Epithelial cell of proximal tubule (primary cell): ENCODE measurements at places on chromosomes 12 and 14. TPM values are rescaled to one million over a fixed set of nuclear protein-coding genes. Genes with fewer than 3 reads are reported as not detected.
A peak's percentile ranks its signal among the peaks of the same experiment; 100 is the strongest.

DNA sequence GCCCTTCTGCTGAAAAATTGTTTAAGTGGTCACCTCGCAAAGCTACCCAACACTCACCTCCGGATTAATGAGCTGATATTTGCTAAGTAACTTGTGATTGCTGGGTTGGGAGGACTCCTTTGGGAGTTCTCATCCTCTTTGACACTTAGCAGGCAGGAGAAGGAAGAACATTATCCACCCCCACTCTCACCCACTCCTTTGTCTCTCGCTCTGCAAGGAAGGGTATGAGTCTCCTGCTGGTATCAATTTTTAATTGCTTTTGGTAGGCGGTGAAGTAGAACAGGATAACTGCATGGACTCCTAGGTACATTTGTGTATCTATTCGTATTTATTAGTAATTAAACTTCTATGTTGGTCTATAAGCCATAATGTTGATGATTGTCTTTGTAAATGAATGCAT lies 6.9 kb upstream of the ABHD12B start:
- no peak for DNase-seq

GRCh38 chr12:127381043-127381668 lies 885.8 kb upstream of the TMEM132C start:
- DNase-seq, result no peak

- no peak for DNase-seq
These were observed 27.1 kb downstream of the TXNRD1 start for GRCh38 chr12:104242546-104243206.

Gene DPY19L2
- total RNA-seq, result 5.6 and 6.9 TPM in 2 replicates

- DNase-seq, result no peak
These were observed 66.5 kb downstream of the TNFAIP2 start for GRCh38 chr14:103189481-103190470.

DNA sequence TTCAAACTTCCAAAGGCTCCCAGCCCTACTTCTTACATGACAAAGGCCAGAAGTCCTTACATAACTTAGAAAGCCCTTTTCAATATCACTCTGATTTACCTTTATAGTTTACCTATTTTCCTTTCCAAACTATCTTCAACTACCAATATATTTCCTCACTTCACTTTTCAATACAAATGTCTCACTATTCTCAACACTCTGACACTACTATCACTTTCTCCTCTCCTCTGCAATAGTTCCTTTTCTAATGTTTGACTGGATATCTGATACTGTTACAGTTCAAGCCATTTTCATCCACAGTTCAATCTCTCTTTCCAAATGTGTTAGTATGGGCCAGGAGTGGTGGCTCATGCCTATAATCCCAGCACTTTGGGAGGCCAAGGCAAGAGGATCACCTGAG lies 3.3 kb downstream of the SARNP start:
- no peak for DNase-seq

Gene LRCOL1
- not detected in 2 replicates for total RNA-seq

- no peak for DNase-seq
These were observed 166.7 kb upstream of the SYT1 start for GRCh38 chr12:78697817-78698415.

DNA sequence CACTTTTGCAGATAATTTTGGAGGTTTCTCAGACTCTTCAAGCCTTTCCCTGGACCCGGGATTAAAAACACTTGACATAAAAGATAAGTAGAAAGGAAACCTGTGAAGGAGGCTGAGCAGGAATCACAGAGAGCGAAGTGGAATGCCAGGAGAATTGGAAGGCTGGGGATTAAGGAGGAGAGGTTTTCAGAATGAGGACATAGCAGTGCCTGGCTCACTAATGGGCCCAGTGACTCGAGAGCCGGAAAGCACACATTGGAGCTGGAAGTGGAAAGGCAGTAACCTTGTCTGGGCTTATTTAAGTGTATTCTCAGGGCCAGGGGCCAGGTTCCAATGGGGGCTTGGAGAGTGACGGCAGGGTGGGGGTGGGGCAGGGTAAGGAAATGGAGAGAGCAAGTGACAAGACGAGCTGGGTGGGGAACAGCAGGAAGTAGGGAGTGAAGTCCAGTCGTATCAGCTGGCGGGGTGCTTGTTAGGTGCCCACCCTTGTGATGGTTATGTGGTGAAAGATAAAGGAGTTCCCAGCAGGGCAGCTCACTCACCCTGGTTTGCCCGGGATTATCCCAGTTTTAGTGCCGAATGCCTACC lies 13.1 kb downstream of the EVL start:
- DNase-seq, result no peak

Gene STAC3
- not detected in 2 replicates for total RNA-seq

GRCh38 chr12:56529656-56530055 lies 8.0 kb downstream of the RBMS2 start:
- no peak for DNase-seq

- peak; percentile 56 for DNase-seq
These were observed 60.7 kb downstream of the POLR3B start for GRCh38 chr12:106417926-106418910.

Gene PTPN21
- total RNA-seq, result 5.9 and 8.2 TPM in 2 replicates

Gene FLVCR2
- total RNA-seq, result 0.07 and 0.75 TPM in 2 replicates

Gene MYF6
- 0.14 TPM in 1 of 2 replicates, not detected in the other for total RNA-seq

GRCh38 chr12:131990066-131990979 lies 40.6 kb downstream of the EP400 start:
- no peak for DNase-seq

DNA sequence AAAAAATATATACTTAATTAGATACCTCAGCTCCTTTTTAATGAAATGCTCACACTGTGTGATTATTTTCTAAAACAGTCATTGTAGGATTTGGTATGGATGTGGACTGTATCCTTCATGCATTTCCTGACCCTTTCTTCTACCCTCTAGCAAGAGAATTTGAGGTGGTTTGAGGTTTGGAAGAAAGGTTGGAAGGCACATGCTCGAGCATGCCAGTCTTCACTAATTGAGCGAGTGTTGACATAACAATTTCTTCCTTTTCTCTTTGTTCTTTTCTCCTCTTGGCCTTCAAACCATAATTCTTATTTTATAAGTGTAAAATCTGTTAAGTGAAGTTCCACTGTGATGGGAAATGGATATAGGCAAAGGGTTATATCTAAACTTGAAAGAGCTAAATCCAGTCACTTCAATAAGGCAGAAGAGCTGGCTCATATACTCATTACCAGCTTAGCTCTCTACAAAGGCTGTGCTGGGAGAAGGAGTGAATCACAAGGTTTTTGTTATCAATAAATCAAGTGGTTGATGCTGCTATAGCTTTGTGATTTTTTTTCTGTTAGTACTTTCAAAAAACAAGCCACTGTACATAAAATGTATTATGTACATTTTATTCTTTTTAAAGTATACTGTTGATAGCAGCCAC lies 16.2 kb upstream of the PTHLH start:
- DNase-seq, result no peak

GRCh38 chr12:12919666-12920435 lies 28.5 kb downstream of the GPRC5A start:
- no peak for DNase-seq

- no peak for DNase-seq
These were observed 310.5 kb downstream of the ETNK1 start for GRCh38 chr12:22935501-22935900.

DNA sequence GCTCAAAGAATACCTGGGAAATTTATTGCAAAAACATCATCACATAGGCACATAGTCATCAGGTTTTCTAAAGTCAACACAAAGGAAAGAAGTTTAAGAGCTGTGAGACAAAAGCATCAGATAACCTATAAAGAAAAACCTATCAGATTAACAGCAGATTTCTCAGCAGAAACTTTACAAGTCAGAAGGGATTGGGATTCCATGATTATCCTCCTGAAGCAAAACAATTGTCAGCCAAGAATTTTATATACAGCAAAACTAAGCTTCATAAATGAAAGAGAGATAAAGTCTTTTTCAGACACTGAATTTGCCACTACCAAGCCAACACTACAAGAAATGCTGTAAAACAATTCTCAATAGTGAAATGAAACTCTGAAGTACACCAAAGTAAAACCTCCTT lies 28.8 kb upstream of the LGR5 start:
- no peak for DNase-seq
